ENCODE measurements at places on chromosomes 2 and 18.

DNA sequence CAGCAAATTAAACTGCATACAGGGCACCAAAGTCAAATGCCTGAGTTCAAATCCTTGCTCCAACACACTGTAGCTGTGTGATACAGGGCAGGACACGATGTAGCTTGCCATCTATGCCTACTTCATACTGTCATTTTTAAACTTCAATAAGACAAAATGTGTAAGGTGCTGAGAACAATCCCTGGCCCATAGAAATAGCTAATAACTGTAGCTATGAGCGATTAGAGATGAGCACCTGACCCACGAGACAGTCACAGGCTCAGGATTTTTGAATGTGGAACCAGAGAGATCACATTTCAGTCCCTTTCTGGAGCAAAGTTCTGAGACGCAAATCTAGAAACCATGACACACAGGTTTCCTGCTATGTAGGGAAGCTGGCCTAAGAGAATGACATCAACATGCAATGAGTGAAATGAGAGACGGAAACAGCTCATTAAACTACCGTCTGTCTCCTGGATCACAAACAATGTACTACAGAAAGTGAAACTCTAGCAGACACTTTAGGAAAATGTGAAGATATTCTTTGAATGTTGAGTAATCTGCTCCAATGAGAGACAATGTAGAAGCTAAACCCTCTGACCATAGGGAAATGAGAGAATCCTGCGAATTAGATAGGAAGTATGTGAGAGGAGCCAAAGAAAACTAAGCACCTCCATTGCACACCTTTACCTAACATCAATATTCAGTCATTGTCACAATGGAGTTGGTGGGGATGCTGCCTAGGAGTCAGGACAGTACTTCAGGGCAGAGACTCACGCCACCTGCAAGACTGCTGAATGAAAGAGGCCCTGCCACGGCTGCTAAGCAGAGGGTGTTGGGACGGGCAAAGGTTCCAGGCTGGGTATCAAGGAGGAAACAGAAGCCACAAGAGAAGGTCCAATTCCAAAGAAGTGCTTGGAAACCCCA, 25.5 kb downstream of the B4GALT6 start:
- DNase-seq = no peak

- no peak for DNase-seq
Observed at GRCh38 chr2:84748341-84748740, 132.5 kb downstream of the TRABD2A start.

DNA sequence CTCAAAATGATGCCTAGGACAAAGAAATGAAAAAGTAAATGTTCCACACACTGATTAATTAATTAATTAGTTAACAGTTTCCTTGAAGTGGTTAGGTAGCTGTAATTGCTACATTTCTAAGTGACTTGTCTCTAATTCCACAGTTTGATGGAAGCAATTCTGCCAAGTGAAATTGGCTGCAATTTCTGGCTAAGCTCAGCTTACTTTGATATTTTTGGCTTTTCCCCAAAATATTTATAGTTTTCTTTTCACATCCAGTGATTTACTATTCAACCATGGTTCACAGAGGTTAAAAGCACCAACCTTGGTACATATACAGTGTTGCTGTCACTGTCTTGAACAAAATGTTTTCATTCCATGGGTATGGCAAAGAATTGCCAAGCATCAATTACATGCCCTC, 459.5 kb upstream of the CDH20 start:
- DNase-seq = no peak

GRCh38 chr2:146079216-146079615, 1559.3 kb upstream of the ZEB2 start:
- DNase-seq = no peak

Data from stimulated activated CD8-positive, alpha-beta memory T cell treated with anti-CD3 and anti-CD28 coated beads, Interleukin-7, amount 100 ng/mL, for 48 hours (primary cell).